WERI-Rb-1 (cell line): ENCODE measurements at places on chromosomes 6 and 20.

GRCh38 chr6:151392427-151392826 lies 1.1 kb upstream of the ZBTB2 start:
- DNase-seq, result no peak

GRCh38 chr6:23775127-23775526 lies 350.9 kb upstream of the NRSN1 start:
- DNase-seq, result no peak

DNA sequence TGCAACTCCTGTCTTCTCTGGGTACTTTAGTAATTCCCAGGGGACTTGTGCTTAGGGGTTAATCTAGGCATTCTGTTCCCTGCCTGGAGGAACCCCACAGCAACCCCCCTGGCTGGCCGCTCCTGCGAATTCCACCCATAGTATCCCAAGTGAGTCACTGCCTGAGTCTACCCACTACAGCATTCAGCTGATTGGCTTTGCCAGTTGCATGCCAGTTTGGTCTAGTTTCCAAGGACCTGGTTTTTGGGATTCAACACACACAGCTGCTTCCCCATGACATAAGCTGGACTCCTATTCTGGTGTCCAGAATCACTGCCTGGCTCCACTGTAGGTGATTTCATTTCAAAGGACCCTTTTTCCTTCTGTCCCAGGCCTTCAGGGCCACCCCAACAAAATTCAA lies 40.3 kb downstream of the PLCG1 start:
- DNase-seq, result no peak

GRCh38 chr6:36029464-36029863 lies 1.9 kb downstream of the MAPK14 start:
- DNase-seq, result no peak

DNA sequence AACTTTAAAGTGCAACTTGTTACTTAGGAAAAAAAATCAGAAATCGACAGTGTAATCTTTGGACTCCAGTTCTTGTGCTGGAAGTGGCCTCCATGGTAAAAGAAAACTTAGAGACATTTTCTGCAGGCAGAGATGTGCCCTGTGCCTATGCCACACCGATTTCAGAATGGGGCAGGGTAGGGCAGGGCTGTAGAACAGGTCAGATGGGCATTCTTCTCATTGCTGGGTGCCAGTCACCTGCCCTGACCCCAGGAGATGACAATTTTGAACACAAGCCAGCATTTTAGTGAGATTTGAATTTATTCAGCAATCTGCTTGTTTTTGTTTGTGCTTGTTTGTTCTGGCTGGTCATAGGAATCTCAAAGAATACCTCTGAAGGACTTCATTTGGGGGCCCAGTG lies 63.3 kb downstream of the SASH1 start:
- no peak for DNase-seq

DNA sequence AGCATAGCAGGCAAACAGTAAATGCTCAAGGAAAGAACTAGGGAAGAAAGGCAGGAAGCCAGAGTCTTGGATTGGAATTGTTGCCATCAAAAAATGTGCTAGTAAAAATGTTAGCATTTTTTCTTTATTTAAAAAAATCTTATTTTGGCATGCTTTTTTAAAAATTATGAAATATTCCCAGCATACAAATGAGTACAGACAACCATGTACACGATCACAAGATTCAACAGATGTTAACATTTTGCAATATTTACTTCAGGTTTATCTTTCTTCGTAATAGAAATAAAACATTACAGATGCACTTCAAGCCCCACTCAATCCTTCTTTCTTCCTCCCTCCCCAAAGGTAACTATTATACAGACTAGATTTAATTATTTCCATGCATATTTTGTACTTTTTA lies 27.4 kb upstream of the NOP56 start:
- DNase-seq, result no peak

DNA sequence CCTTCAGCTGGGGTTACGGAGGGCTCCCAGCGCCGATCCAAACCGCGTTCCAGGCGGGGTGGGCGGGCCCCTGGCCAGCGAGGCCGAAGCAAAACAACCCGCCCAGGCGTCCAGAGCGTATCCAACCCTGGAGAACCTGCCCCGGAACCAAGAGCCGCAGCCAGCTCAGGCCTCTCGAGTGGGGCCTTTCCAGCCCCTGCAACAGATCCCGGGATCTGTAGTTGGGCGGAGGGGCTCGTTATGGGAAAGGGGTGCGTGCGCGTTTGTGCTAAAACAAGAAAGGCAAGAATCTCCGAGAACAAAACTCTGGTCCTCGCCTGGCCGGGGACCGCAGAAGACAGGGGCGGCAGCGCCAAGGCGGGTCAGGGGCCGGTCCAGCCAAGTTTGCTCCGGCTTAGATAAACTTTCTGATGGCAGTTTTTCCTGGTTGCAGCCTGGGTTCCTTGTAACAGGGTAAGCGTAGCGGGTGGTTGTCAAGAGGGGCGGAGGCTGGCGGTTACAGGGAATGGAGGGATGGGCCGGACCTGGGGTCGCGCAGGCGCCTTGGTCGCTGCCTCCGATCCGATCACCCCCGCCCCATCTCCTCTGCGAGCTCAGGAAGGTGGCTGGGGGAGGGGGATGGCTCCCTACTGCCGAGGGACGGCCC lies 448 bp upstream of the RIN2 start:
- peak; percentile 97 for DNase-seq

- no peak for DNase-seq
These were observed 60.8 kb downstream of the PRDM1 start for GRCh38 chr6:106146852-106147351.

DNA sequence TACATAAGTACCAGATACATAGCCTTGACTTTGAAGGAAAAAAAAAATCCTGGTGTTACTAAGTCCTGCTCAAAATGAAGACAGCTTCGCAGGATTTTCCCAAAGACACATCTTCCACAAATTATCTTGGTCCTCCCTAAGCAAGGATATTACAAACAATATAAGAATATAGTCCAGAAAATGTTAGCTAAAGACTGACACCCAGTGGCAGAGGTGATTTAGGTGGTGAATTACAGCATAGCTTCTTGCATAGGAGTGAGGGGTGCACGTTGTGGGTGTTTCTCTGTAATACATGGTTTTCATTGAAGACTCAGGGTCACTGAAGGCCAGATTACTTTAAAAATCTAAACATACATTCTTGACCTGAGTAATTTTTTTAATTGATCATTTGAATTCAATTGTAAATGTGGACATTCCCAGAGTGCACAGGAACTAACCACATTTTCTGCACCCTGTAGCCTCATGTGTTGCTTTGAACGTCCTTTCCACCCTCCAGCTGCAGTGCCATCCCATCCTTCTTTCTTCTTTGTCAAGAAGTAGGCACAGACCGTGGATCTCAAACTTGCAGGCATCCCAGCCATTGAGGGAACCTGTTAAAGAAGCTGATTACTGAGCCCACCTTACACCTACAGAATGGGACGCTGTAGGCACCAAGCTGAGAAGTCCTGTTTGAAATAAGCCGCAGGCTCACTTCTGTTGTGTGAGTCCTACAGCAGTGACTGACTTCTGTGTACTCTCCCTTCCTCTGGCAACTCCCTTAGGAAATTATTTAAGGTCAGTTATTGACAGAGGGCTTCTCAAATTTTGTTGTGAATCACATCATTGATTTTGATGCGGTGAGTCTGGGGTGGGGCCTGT lies 102.6 kb downstream of the PERP start:
- DNase-seq, result peak; percentile 16

GRCh38 chr6:82040405-82041221 lies 206.9 kb downstream of the IBTK start:
- DNase-seq, result peak; percentile 44

GRCh38 chr6:92710048-92710447 lies 709.3 kb downstream of the EPHA7 start:
- no peak for DNase-seq

DNA sequence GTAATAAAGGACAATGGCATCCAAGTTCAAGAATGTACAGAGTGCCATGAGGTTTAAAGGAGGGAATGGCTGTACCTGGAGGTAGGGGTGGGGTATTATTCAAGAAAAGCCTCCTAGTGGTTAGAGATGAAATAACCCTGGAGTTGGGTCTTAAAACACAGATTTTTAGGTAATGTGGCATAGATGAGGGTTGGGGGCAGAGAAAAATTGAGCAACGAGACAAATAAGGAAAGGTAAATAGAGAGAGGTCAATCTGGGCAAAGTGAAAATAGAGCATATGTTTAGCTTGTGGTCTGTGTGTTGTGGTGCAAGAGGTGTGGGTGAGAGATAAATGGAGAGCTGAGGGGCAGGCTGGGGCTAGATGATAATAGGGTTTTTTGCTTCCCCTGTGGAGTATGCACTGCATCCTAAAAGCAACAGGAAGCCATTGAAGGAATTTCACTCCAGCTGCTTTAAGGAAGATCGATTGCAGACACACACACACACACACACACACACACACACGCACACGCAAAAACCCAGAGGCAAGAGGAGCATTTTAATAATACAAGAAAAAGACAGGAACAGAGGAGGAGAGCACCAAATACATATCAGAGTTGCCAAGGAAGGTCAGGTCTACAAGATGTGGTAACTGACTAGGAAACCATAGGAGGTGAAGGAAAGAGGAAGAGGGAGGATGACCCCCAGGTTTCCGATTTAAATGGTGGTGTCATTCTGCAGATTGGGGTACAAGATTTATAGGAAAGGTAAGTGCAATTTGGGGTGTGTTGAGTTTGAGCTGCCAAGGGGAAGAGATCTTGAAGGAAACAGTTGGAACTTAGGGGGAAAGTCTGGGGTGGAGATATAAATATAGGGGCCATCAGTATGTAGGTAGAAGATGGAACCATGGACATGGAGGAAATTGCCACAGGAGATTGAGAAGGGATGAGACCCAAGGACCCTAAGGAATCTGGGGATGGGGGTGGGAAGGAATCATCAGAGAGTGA lies 31.3 kb upstream of the ADGRF1 start:
- DNase-seq, result no peak

DNA sequence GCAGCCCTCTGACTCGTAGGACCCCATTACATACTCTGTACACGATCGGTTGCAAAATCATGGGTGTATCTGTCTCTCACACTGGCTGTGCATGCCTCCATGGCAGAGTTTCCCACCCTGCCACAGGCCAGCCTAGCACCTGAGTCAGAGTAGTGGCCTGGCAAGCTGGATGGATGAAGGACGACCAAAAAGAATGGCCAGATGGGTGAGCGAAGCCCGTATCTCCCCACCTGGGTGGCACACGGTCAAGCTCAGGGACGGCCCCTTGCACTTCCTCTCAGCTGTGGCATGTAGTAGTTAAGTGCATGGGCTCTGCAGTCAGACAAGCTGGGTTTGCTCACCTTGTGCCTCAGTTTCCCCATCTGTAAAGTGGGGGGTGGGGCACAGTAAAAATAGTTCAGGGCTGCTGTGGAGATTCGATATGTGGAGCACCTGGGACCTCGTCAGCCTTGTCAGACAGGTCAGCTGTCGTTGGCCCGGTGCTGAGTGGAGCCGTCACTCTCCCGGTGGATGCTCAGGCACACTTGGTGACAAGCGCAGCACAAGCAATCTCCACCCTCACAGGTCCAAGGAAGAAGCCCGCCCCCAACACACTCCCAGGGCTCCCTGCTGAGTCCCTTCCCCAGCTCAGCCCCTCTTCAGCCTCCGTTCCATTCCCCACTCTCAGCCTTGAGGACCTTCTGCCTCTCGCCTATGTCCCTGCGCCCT lies 12.6 kb downstream of the CPNE5 start:
- no peak for DNase-seq

DNA sequence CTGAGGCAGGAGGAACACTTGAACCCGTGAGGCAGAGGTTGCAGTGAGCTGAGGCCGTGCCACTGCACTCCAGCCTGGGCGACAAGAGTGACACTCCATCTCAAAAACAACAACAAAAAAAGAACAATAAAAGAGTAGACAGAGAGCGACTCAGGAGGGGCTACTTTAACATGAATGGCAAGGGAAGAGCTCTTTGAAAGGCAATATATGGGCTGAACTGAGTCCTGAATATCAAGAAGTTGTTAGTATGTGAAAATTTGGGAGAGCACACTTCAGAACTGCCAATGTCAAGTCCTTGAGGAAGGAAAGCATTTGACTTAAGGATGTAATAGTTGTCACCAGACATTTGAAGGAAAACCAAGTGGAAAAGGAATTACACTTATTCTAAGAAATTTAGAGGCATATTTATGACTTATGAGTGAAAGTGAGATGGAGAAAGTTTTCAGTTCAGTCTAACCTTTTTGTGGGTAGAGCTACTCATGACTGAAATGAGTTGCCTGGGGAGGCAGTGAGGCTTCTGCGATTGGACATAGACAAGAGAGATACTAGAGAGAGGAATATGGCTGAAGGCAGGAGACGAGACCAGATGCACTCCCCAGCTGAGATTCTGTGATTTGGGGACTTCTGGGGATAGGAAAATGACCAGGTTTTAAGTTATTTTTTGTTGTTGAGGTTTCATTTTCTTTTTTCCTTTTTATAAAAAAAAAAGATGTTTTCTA lies 48.6 kb upstream of the SLC16A10 start:
- no peak for DNase-seq

GRCh38 chr6:36735110-36736071 lies 37.8 kb downstream of the RAB44 start:
- no peak for DNase-seq

- DNase-seq, result no peak
These were observed 53.6 kb upstream of the AGPAT4 start for GRCh38 chr6:161327360-161327953.

DNA sequence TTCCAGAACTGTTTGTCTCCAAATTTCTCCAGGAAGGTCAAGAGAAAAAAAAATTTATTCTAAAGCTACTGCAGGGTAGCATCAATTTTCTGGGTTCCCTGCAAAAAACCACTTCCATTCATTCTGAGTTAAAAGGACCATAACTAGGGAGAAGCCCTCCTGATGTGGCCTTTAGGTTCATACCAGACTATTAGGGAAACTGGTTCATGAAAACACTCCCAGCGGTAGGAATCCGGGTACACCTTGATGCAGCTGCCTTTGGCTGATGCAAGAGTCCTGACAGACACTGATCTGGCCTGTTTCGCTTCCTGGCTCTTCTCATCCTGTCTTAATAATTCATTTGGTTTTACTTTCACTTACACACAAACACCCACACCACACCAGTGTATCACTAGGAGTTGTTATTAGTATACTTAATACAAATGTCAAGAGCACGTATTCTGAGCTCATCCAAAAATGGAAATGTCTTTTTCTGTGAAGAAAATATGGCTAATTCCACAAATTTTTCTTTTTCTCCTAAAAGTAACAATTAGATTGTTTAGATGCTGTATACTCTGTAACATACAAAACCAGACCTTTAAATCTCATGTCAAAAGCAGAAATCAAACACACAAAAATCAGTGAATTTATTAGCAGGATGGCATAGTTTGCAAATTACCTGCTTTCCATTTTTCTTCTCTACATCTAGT lies 38.4 kb upstream of the ARHGAP18 start:
- DNase-seq, result no peak

DNA sequence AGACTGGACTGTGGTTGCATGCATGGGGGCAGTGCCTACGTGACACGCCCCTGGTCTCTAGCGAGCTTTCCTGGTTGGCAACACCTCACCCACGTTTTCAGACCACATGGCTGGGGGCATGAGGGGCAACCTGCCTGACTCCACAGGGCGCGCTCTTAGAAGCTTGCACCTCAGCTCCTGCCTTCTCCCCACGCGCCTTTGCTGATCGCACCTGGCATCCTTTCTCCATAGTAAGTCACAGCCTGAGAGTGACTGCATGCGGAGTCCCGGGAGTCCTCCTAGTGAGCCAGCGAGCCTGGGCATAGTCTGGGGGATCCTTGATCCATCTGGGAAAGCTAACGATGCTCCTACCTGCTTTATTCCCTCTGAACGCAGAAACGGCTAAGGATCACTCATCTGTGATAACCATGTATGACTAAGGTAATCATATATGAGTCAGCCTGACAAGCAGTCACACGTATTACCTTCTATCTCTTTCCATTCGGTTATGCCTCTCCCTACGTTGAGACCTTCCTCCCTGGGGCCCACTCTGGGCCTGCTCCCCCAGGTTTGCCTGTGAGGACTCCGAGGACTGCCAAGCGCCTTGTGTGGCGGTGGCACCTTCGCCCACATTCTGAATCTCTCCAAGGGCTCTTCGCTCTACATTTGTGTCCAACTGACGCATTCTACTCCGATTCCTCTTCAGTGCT lies 4.5 kb downstream of the TCFL5 start:
- DNase-seq, result no peak
